ENCODE measurements at places on chromosomes 11 and 22.

- DNase-seq: no peak
Observed at GRCh38 chr11:33610903-33611302, 89.7 kb downstream of the C11orf91 start.

DNA sequence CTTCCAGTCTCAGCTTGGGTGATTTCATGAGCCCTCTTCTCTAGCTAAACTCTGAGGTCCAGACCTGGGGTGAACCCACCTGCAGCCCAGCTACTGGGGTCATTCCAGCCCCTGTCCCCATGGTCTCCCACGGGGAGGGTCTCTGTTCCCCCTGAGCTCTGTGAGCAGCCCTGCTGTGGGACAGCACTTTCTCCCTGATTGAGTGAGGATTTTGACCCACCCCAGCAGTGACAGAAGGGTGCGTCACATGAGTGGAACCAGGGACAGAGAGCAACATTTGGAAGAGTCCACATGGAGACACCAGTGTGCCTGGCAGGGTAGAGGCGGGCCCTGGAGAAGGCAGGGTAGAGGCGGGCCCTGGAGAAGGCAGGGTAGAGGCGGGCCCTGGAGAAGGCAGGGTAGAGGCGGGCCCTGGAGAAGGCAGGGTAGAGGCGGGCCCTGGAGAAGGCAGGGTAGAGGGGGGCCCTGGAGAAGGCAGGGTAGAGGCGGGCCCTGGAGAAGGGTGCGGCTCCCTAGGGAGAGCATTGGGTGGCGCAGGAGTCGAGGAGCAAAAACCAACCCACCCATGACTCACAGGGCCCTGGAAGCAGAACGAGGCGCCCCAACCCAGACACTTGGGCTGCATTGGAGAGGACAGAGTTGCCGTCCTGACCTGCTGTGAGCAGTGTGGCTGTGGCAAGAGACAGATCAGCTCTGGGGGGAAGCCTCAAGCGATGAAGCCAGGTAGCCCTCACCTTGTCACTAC is 227.7 kb upstream of the B3GAT1 start:
- DNase-seq: no peak

- no peak for DNase-seq
Observed at GRCh38 chr22:35580351-35581022, 36.6 kb downstream of the MB start.

DNA sequence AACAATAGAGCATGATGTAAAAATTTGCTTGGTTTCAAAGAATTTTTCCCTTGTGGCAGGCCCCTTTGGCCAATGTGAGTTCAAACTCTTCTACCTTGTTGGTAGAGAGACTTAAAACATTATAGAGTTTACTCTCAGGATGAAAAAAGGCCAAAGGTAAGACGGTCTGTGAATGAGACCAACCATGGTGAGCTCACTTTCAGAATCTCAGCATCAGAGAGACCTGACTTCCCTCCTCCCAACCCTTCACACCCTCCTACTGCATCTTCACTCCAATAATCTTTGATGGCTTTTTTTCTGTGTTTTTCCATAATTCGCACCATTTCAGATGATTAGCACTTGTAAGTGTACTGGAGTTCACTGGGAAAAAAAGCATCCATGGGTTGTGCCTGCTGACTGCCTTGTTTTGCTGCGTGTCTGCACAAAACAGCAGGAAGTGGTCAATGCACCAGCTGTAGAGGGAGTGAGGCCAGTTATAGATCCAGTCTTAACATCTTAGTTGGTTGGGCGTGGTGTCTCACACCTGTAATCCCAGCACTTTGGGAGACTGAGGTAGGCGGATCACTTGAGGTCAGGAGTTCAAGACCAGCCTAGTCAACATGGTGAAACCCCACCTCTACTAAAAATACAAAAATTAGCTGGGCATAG is 64.1 kb downstream of the SLC1A2 start:
- DNase-seq: no peak

GRCh38 chr11:104891135-104891534 is 7.1 kb downstream of the CASP12 start:
- no peak for DNase-seq

- DNase-seq: no peak
Observed at GRCh38 chr22:18062421-18062820, 15.4 kb upstream of the PEX26 start.

DNA sequence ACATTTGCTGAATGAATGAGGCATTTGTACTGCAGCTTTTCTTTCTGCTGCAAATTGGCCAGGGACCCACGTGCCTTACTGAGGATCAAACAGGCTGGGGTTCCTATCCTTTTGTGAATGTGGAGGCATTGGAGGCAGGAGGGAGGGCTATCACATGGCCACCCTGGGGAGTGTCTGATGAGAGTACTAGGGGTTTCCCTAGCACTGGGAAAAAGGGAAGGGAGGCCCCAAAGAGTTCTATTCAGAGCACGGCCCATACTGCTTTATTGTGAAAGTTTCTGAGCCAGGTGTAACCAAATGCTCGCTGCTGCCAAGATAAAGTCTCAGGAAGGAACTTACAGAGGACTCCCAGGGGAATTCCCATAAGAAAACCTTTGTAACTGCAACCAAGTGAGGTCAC is 78.4 kb upstream of the ANO1 start:
- DNase-seq: no peak

DNA sequence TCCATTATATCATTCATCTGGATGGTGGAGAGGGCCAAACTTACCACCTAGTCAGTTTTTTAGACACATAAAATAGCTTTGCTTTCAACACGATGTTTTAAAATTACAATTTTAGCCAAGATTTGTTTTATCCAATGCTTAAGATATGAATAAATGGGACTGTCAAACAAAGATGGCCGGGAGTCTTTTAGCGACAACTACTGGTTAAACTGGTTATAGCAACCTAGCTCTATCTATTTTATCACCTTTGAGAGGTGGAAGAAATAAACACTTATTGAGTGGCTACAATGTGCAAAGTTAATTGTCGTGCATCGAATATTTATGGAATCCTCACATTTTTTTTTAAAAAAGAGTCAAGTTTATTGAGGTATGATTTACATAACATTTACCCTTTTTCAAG is 279.8 kb downstream of the MIAT start:
- no peak for DNase-seq

DNA sequence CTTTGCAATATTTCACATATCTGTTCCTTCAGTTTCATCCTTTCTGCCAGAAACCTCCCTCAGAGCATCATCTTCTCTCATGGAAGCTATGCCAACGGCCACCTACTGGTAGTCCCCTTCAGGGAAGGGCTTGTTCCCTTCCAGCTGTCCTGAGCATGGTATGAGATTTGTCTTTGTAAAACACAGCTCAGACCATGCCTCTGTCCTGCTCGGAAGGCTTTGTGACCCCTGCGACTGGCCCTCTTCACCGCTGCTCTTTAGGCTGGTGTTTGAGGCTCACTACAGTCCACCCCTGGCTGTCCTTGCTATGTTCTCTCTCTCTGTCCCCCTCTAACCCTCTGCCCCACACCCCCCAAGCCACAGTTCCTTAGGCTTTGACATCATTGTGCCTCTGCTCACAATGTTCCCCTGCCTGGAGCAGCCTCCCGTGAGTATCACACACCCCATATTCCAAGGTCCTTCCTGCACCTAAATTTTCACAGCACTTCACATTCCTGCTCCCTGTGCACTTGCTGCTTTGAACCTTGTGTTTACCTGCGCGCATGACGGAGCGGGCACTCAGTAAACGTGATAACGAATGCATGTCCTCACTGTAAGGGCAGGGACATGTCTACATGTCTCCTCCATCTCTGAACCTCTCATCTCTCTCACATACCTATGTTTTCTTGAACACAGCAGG is 24.0 kb upstream of the ACER3 start:
- DNase-seq: no peak

DNA sequence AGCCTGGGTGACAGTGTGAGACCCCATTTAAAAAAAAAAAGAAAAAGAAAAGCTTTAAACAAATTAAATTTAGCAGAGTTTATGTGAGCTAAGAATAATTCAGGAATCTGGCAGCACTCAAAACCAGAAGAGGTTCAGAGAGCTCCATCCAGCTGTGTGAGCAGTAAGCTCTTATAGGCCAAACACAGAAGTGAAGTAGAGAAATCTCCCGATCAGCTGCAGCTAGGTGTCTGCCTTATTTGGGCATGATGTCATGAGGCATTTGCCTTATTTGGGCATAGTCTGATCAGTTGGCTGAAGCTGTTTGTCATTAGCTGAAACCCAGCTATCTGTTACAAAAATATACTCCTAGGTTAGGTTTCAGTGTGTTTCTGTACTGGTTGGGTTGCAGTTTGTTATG is 8.2 kb downstream of the MS4A15 start:
- DNase-seq: no peak

GRCh38 chr11:18772211-18772610 is 19.4 kb downstream of the PTPN5 start:
- DNase-seq: no peak

GRCh38 chr11:79236541-79236971 is 204.3 kb downstream of the TENM4 start:
- no peak for DNase-seq

GRCh38 chr11:75673977-75674582 is 5.2 kb upstream of the MAP6 start:
- no peak for DNase-seq

DNA sequence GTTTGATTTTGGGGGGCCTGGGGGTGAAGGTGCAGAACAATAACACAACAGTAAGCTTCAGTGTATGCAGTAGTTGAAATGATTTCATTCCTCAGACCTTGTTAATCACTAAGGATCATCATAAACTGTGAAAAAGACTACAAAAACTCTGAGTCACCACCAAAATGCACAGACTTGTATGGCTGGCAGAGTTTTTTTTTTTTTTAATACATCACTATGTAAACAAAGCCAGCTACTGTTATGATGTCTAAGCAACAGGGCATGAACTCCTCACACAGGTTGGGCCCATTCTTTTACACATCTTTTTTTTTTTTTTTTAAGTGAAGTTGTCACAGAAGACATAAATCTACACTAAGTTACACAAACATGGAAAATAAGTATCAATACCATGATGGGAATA is 311.9 kb downstream of the GUCY1A2 start:
- no peak for DNase-seq

DNA sequence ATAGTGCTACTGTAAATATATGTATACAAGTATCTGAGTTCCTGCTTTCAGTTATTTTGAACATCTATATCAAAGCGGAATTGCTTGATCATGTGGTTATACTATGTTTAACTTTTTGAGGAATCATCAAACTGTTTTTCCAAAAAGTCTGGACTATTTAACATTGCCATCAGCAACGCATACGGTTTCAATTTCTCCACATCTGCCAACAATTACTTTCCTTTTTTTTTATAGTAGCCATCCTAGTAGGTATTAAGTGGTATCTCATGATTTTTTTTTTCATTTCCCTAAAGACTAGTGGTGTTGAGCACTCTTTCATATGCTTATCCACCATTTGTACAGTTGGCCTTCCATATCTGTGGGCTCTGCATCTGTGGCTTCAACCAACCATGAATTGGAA is 1.3 kb upstream of the UBE4A start:
- no peak for DNase-seq

DNA sequence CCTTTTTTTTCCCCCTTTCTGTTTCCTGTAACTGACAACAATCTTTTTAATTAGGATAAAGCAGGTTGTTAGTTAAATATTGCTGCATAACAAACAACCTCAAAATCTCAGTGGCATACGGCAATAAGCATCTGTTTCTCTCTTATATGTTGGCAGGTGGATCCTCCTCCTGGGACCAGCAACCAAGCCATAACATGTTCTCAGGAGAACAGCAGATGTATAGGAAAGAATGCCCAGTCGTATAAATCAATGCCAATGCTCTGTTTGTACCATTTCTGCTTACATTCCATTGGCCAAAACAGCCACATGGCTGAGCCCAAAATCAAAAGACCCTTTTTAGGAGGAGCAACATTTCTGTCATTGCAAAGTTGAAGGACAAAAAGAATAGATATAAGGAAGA is 445.7 kb downstream of the AASDHPPT start:
- DNase-seq: no peak

GRCh38 chr11:44005956-44006355 is 41.8 kb upstream of the ACCSL start:
- no peak for DNase-seq

DNA sequence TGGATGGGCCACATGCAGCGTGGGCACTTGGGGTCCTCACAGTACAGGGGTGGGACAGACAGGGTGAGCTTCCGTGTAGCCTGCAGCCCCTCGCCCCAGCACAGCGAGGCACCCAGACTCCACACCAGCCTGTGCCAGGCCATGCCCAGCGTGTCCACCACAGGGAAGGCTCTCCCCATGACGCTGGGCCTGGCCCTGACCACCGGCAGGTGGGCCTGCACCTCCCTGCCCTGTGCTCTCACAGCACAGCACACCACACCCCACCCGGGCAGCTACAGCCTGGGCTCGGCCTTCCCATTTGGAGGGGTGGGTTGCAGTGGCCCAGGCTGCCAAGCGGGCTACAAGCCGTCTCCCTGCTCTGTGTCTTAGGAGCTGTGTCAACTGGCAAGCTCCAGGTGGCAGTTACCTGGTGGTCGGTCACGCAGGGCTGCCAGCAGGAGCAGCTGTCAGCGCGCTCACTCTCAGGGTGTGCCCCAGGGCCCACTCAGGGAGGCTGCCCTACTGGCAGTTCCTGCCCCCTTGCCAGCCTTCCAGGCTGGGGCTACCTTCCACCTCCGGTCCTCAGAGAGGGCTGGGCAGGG is 4.6 kb downstream of the MOB2 start:
- DNase-seq: no peak

- no peak for DNase-seq
Observed at GRCh38 chr11:66904561-66904960, 47.7 kb downstream of the LRFN4 start.

GRCh38 chr22:38173641-38173906 is 8.1 kb downstream of the PLA2G6 start:
- DNase-seq: no peak

GRCh38 chr11:125303694-125304093 is 139.1 kb downstream of the PKNOX2 start:
- DNase-seq: no peak

DNA sequence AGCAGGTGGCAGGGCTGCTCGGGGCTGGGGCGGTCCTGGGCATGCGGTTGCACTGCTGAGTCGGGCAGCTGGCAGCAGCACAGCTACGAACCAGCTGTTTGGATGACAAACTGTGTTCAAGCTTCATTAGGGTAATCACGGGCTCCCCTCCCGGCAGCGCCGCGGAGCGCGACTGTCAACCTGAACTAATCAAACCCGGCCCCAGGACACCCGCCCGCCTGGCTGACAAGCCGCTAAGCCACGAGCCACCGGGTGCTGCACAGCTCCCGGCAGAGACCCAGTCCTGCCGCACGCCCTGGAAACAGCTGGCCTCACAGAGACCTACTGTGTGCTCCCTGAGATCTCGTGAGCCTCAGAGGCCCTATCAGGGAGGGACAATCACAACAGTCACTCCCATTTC is 60.6 kb upstream of the TCF20 start:
- DNase-seq: no peak

DNA sequence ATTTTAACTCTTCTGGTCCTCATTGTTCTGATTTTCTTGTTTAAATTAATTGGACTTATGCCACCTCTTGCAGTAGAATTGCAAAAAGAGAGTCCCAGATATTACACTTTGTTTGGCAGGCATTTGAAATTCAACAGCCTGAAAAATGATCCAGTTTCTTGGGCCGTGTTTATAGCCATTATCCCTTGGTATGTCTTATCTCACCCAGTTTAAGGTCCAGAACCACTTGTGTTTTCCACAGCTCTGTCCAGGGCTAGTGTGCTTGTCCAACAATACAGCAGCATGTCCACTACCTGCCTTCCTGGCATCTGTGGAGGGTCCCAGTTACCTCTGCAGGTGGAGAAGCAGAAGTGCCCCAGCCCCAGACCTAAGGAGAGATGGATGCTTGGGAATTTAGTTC is 397.4 kb downstream of the SOX6 start:
- DNase-seq: no peak
